Metanephros (tissue), 2 donors: ENCODE measurements at places on chromosomes 7 and 10. TPM values are rescaled to one million over a fixed set of nuclear protein-coding genes. Genes with fewer than 3 reads are reported as not detected.

Gene ZDHHC6
- 28.1 TPM for total RNA-seq

Gene SLC13A4
- not detected for total RNA-seq

Gene CYP2C8
- total RNA-seq, result 1.1 TPM

Gene KLF14
- 1.2 TPM for total RNA-seq

Gene CPA2
- 0.18 TPM for total RNA-seq

Gene C10orf88
- total RNA-seq, result 9.9 TPM

Gene SPDYE9
- total RNA-seq, result not detected

Gene MYO1G
- 3.6 TPM for total RNA-seq

Gene FFAR4
- 0.23 TPM for total RNA-seq

Gene MAT1A
- total RNA-seq, result 0.47 TPM

Gene GNAT3
- total RNA-seq, result not detected

Gene ZNF425
- total RNA-seq, result 4.6 TPM

Gene HGF
- 4.4 TPM for total RNA-seq

Gene CTAGE4
- 5.3 TPM for total RNA-seq

Gene PLEKHS1
- total RNA-seq, result 0.18 TPM

Gene ODAD2
- total RNA-seq, result 0.35 TPM

Gene ACTR3C
- total RNA-seq, result 23.4 TPM

Gene HILPDA
- 61.0 TPM for total RNA-seq

Gene EVX1
- not detected for total RNA-seq

Gene ADCYAP1R1
- 1.9 TPM for total RNA-seq

Gene MAD1L1
- total RNA-seq, result 41.0 TPM

Gene SERPINE1
- total RNA-seq, result 3.4 TPM

Gene WEE2
- total RNA-seq, result 0.23 TPM
